ENCODE measurements at places on chromosomes 16 and 17.

- DNase-seq = peak; percentile 46
Observed at GRCh38 chr16:85296859-85297660, 184.8 kb upstream of the CIBAR2 start.

- no peak for DNase-seq
Observed at GRCh38 chr16:1019231-1020090, 37.9 kb downstream of the SOX8 start.

DNA sequence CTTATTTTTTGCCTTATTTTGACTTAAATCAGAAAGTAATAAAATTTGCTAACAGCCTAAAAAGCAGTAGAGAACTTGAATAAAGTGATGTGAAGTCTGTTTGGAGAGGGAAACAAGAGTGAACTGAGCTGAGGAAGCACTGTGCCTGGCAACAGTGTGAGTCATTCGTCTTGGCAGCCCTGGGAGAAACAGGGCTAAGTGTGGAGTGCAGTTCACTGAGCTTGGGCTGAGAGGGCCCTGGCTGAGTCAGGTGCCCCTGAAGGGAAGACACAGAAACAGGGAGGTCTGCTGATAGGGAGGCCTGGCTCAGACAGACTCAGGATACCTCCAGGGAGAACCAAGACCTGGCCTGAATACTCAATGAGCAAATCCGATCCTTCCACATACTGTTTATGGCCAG lies 132.1 kb downstream of the HS3ST4 start:
- no peak for DNase-seq

GRCh38 chr17:42548993-42549755 lies 3.5 kb upstream of the HSD17B1 start:
- no peak for DNase-seq

GRCh38 chr16:67987460-67988160 lies 7.3 kb upstream of the DPEP3 start:
- no peak for DNase-seq

- no peak for DNase-seq
Observed at GRCh38 chr16:65601781-65602180, 479.9 kb upstream of the CDH11 start.

- DNase-seq = no peak
Observed at GRCh38 chr16:85529489-85530369, 83.4 kb upstream of the GSE1 start.

- no peak for DNase-seq
Observed at GRCh38 chr16:64321881-64322280, 800.0 kb downstream of the CDH11 start.

- DNase-seq = no peak
Observed at GRCh38 chr16:89322321-89323119, 105.0 kb downstream of the ZNF778 start.

DNA sequence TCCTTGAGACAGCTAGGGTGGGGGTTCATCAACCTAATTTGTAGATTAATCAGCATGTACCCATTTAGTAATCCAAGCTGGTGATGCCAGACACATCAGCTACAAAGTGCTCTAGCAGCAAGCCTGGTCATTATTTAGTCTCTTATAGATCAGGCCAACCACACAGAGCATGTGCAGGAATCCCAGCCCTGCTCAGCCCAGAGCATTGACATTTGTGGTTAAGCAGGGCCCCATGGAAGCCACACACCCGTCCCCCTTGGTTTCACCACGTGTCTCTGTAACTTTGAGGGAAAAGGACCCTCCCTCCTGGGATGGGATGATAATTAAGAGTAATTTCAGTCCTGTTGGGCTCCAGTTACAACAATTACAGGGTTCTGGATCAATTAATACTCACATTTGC lies 268.8 kb upstream of the RPL38 start:
- DNase-seq = no peak

- DNase-seq = no peak
Observed at GRCh38 chr16:10849736-10850477, 27.1 kb upstream of the CIITA start.

DNA sequence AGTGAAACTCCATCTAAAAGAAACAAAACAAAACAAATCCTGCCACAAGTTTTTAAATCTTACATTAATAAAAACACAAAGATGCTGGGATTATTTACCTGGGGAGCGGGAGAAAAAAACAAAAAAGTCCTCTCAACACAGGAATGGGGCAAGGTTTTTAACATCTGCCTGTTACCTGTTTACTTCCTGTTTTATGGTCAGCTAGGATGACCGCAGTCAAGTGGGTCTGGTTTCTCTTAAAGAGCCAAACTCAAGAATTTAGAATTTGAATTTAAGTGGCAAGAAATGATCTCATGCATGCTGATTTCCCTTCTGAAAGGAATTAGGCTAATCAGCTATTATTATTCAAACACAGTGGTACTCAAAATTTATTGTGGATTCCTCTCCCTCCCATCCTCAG lies 39.7 kb upstream of the TBC1D3K start:
- DNase-seq = no peak

DNA sequence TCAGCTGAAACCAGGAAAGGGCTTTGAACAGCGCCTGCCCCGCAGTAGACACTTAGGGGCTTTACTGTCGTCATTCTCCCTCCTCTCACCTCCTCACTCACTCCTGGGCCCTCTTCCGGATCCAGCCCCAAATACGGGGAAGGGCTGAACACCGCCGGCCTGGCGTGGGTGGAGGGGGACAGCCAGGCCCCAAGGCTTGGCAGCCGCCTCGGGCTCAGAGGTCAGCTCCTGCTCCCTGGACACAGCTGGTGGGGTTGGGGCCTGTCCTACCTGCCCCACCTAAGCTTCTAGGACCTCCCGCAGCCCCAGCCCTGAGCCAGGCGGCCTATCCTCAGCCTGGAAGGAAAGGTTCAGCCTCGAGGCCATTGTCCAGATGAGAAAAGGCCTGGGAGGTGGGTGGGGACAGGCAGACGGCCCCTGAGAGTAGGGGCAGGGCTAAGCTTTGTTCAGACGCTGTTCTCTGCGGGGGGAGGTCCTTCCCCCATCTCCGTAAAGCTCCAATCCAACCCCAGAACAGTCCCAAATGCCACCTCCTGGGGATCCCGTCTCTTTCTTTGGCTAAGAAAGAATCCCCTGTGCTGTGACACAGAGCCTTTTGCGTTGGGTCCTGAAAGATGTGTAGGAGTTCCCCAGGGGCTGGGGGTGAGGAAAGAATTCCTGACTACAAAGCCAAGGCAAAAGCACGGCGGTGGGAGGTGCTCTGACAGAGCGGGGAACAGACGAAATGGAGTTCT lies 881 bp upstream of the LLGL1 start:
- DNase-seq = no peak

GRCh38 chr16:24568392-24568791 lies 29.0 kb downstream of the RBBP6 start:
- DNase-seq = no peak

DNA sequence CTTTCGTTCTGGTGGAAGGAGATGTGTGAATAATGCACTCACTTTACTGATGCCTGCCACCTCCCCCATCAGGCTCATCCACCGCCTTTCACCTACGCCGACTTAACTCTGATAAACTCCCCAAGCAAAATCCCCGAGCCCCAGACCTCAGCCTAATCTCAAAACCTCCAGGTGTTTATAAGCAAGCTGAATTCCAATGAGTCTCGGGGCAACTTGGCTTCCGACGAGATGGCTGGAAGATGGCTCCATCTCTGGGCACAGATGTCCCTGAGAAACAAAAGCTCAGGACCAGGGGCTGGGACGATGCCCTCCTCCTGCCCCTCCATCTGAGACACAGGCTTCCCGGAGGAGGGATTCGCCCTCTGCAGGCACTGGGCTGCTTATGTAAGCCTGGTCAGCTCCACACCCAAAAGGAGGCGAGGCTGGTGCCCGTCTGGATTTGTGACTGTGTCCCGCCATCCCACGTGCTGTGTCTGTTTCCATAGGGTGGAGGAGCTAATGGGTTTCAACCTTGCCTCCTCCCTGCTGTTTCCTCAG lies 386.4 kb upstream of the TNRC6C start:
- DNase-seq = no peak

DNA sequence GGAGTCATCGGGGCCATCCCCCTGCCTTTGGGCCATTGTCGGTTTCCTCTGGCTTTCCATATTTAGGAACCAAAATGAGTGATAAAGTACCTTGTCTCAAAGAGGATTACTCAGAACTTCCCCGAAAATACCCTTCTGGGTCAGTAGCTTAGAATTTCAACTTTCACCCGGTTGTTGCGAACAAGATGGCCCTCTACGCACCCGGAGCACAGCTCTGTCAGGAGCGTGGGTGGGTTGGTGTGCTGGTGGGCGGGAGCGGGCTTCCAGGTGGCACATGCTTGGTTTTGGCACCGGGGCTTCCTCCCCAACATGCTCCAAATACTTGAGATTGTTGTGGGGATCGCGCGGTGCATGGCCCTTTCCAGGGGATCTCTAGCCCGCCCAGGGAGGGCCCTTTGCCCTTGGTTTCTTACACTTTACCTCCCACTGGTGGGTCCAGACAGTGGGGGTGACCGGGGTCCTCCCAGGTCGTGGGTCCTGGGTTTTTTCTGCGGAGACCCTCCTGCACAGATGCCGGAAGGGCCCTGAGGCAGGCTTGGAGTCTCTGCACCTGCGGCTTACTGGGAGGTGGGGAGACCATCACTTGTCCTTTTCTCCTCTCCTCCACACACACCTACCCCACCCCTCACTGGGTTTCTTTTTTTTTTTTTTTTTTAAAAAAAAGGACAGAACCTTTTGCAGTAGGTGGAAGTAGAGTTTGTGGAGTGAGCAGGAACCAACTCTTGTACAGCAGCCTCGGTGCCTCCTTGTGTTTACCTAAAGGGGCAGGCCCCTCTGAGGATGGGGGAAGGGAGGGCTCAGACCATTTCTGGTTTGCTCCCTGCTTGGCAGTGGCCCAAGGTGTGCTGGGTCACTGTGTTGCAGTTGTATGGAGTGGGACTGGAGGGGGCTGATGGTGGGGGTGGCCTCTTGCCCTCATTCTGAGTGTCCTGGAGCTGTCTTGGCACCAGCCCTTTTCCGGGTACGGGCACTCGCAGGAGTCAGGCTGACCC lies 142.1 kb downstream of the SEC14L1 start:
- no peak for DNase-seq

- DNase-seq = no peak
Observed at GRCh38 chr16:67962135-67962534, 6.3 kb downstream of the SLC12A4 start.
